H9 (cell line): ENCODE measurements at places on chromosomes 11 and 22.

DNA sequence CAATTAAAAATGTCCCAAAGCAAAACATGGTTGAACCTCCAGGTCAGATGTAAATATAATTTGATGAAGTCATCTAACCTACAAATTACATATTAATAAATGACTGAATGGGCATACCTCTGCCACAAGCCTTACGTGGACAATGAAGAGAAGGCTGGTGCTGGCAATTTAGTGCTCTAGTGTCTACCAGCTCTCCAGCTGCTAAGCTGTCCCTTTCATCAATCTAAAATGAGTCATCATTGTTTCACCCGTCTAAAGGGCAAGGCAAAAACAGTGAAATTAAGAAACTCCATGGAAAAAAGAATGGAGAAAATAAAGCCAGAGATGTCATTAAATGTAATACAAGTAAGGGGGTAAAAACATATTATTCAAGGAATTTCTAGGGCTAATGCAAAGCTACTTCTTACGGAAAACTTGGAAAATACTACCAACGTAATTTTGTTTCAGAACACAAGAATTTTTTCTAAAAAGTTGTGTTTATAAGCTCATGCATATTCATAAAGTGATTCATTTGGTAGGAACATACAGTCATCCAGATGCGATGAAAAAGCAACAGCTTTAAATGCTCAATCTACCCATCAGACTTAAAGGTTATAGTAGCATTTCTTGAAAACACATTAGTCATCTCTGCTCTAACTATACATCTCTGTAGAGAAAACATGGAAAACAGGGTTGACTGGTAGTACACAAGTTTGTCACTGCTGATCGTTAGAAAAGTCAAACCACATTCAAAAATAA is 71.5 kb downstream of the SIK3 start:
- no peaks in the 10 kb centered on the region for H3K4me1 ChIP-seq
- no peaks in the 10 kb centered on the region for H3K27me3 ChIP-seq
- no peak for DNase-seq
- H3K36me3 ChIP-seq = no peaks in the 10 kb centered on the region

GRCh38 chr11:17368551-17368950 is 17.0 kb downstream of the NCR3LG1 start:
- no peak overlapping the region for H3K27ac ChIP-seq
- no peaks in the 10 kb centered on the region for H3K4me1 ChIP-seq
- no peaks in the 10 kb centered on the region for H3K27me3 ChIP-seq

DNA sequence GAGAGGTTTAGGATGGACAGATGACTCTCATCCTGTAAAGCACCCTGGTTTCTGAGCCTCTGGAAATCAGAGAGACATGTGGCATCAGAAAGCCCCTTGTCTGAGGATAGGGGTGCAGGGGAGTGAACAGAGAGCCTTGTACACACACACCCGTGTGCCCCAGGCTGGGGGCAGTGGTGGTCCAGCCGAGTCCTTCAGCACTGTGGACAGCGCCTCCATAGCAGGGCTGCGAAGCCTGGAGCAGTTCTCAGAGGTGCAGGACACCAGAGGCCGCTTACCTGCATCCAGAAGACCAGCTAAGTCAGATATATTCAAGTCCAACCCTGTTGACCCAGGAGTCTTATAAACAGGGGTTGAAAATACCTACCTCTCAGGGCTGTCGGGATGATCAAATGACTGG is 11.5 kb upstream of the IGSF9B start:
- H3K27me3 ChIP-seq = peaks cover 3% of the 10 kb centered on the region
- peak; percentile 59 for DNase-seq
- no peaks in the 10 kb centered on the region for H3K4me1 ChIP-seq
- no peaks in the 10 kb centered on the region for H3K36me3 ChIP-seq

- no peaks in the 10 kb centered on the region; the same call in 1 of the 2 replicates for H3K4me1 ChIP-seq
- H3K4me3 ChIP-seq = no peak overlapping the region
- peaks cover 18% of the 10 kb centered on the region for H3K36me3 ChIP-seq
- no peaks in the 10 kb centered on the region for H3K27me3 ChIP-seq
Measured at GRCh38 chr11:126328001-126328390, 24.1 kb downstream of the DCPS start.

GRCh38 chr11:19714387-19715363 is 2.0 kb downstream of the NAV2 start:
- H3K27ac ChIP-seq = no peak overlapping the region
- peak overlapping the region; percentile 87 for H3K4me3 ChIP-seq
- H3K27me3 ChIP-seq = peaks cover 28% of the 10 kb centered on the region; the same call in 1 of the 2 replicates
- DNase-seq = peak; percentile 66
- H3K36me3 ChIP-seq = peaks cover 3% of the 10 kb centered on the region; the same call in 2 of the 3 replicates

- no peak for DNase-seq
- H3K27me3 ChIP-seq = no peaks in the 10 kb centered on the region
- no peaks in the 10 kb centered on the region; the same call in 1 of the 2 replicates for H3K4me1 ChIP-seq
- no peak overlapping the region for H3K4me3 ChIP-seq
- H3K27ac ChIP-seq = no peak overlapping the region
Measured at GRCh38 chr11:33147559-33147958, 13.7 kb downstream of the CSTF3 start.

- H3K27ac ChIP-seq = no peak overlapping the region
- no peaks in the 10 kb centered on the region for H3K4me1 ChIP-seq
- H3K27me3 ChIP-seq = no peaks in the 10 kb centered on the region
- H3K4me3 ChIP-seq = no peak overlapping the region
Measured at GRCh38 chr11:134792044-134792443, 380.0 kb upstream of the B3GAT1 start.

DNA sequence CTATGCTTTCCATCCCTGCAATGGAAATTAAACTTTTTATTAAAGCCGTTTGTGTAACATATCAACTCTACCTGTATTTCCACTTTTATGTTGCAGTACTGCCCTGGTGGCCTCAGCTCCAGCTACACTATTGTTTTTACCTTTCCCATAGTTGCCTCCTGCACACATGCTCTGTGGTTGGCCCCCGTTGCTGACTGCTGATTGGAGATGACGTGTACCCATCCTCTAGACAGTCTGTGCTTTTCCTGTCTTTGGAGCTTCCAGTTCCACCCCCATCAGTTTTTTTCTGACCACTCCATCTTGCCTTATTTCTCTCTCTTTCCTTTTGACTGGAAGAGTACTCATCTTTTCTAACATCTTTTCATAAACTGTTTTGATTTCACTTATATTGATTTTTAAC is 123.8 kb downstream of the TEAD1 start:
- no peak overlapping the region for H3K4me3 ChIP-seq
- H3K36me3 ChIP-seq = peaks cover 5% of the 10 kb centered on the region
- no peak overlapping the region for H3K27ac ChIP-seq
- no peak for DNase-seq

DNA sequence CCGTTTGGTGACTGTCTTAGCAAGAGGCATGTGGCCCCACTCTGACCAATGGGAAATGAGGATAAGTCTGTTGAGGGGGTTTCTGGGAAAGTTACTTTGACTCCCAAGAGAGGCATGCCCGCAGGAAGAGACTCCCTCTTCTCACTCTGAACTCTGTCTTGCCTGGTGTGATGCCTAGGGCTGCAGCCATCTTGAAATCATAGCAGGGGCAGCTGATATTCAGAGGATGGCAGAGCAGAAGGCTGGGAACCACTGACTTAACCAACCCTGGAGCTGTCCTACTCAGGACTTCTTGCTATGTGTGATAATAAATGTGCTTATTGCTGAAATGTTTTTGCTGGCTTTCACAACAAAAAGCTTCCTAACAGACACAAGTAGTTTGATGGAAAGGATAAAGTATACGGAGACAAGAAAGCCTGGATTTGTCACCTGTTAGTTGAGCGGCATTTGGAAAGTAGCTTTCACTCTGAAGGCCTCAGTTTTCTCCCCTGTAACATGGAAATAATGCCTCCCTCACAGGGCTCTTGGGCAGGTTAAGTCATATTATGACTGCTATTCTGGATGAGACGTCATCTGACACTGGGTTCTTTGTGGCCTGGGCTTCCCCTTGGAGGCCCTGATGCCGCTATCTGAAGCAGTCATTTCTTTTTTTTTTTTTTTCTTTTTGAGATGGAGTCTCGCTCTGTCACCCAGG is 128.5 kb downstream of the CEP164 start:
- H3K27me3 ChIP-seq = no peaks in the 10 kb centered on the region
- no peaks in the 10 kb centered on the region for H3K4me1 ChIP-seq
- H3K27ac ChIP-seq = no peak overlapping the region
- no peak for DNase-seq
- no peak overlapping the region for H3K4me3 ChIP-seq
- H3K36me3 ChIP-seq = peaks cover 3% of the 10 kb centered on the region; the same call in 1 of the 2 replicates

DNA sequence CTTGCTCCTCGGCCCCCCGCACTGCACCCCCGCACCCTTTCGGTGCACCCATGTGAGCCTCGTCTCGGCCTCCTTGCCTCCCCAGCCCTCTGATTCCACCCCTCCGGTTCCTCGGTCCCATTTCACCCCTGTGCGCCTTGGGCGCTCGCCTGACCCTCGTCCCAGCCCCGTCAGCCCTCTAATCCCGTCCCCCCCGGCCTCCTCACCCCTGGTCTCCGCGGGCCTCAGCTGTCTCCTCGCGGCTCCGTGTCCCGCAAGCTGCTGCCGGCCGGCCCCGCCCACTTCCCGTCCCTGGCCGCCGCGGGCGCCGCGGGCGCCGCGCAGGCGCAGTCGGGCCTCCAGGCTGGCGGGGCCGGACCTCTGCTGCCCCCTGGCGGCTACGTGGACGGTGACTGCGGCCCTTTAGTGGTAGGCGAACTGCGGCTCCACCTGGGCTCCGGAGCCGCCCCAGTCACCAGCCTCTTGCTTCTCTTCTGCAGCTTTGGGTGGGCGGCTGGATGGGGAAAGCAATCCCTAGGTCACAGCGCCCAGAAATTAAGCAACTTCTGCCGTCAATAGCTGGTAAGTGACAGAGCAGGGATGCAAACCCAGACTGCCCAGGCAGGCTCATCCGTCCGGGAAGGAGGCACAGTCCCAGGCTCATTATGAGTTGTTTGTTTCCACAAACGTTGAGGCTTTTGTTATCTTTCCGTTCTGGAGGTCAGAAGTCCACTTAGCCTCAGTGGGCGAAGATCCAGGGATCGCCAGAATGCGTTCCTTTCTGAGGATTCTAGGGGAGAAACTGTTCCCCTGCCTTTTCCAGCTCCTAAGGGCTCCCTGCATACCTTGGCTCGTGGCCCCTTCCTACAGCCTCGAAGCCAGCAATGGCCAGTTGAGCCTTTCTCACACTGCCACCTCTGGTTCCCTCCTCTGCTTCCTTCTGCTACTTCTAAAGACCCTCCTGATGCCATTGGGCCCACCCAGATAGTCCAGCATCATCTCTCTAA is at the start of gene PPM1F:
Gene PPM1F, minus strand, starts transcription at position 263 of the 986 bp plus-strand sequence. CDS start 6,800 bp downstream, outside the sequence.
- DNase-seq = peak; percentile 86
- no peak within 1 kb of the TSS for H3K27ac ChIP-seq
- no peaks in the 10 kb centered on the region; the same call in 1 of the 2 replicates for H3K27me3 ChIP-seq
- peak within 1 kb of the TSS; percentile 83 for H3K4me3 ChIP-seq
- H3K4me1 ChIP-seq = no peaks in the 10 kb centered on the region

- no peaks in the 10 kb centered on the region for H3K36me3 ChIP-seq
- H3K4me3 ChIP-seq = no peak overlapping the region; the same call in 2 of the 3 replicates
- peak; percentile 4 for DNase-seq
- H3K27ac ChIP-seq = no peak overlapping the region
- H3K27me3 ChIP-seq = peaks cover 2% of the 10 kb centered on the region; the same call in 1 of the 2 replicates
- H3K4me1 ChIP-seq = no peaks in the 10 kb centered on the region
Measured at GRCh38 chr11:73259406-73260126, 12.6 kb upstream of the P2RY6 start.

- no peaks in the 10 kb centered on the region for H3K36me3 ChIP-seq
- H3K4me1 ChIP-seq = peaks cover 7% of the 10 kb centered on the region; the same call in 1 of the 2 replicates
- H3K27me3 ChIP-seq = no peaks in the 10 kb centered on the region
- DNase-seq = no peak
- H3K27ac ChIP-seq = no peak overlapping the region
Measured at GRCh38 chr22:36671404-36671803, 32.1 kb downstream of the CACNG2 start.

DNA sequence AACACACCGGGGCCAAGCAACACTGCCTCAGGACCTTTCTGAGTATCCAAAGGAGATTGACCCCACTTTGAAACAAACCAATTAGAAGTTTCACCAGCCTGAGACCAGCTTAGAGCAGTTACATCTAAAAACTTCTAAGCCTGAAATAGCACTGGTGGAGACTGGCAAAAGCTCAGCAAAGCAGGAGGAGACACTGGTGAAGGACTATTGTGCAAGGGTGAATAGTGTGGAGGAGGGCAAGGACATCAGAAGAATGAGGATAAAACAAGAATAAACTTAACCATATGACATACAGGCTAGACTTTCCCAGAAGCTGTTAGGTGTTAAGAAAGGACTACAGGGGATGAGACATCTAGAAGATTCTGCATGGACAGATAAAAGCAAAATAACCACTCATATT is 152.4 kb downstream of the FCHSD2 start:
- H3K27ac ChIP-seq = no peak overlapping the region
- H3K4me1 ChIP-seq = no peaks in the 10 kb centered on the region
- H3K36me3 ChIP-seq = no peaks in the 10 kb centered on the region
- H3K4me3 ChIP-seq = no peak overlapping the region

- peaks cover 6% of the 10 kb centered on the region; the same call in 1 of the 2 replicates for H3K4me1 ChIP-seq
- no peak overlapping the region for H3K4me3 ChIP-seq
- H3K27ac ChIP-seq = no peak overlapping the region
- no peaks in the 10 kb centered on the region for H3K27me3 ChIP-seq
- H3K36me3 ChIP-seq = peaks cover 2% of the 10 kb centered on the region
Measured at GRCh38 chr11:122304973-122305372, 189.0 kb upstream of the BLID start.

DNA sequence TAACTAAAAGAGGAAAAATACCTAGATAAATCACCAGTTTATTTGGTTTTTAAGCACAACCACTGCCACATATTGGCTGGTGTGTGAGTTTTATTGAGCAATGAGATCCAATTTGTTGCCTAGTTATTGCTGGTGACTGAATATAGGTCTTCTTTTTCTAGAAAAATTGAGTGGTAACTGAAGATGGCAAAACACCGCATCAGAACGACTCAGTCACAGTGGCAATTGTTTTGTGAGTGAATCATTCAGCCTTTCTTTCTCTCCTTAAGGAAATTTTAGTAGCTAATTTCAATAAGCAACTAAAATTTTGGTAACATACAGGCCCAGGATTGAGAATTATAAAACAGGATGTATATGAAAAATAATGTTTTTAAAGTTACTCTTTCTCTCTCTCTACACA is 533.0 kb downstream of the KCNA4 start:
- no peak overlapping the region for H3K4me3 ChIP-seq
- no peaks in the 10 kb centered on the region for H3K36me3 ChIP-seq
- no peaks in the 10 kb centered on the region for H3K4me1 ChIP-seq
- no peaks in the 10 kb centered on the region for H3K27me3 ChIP-seq

DNA sequence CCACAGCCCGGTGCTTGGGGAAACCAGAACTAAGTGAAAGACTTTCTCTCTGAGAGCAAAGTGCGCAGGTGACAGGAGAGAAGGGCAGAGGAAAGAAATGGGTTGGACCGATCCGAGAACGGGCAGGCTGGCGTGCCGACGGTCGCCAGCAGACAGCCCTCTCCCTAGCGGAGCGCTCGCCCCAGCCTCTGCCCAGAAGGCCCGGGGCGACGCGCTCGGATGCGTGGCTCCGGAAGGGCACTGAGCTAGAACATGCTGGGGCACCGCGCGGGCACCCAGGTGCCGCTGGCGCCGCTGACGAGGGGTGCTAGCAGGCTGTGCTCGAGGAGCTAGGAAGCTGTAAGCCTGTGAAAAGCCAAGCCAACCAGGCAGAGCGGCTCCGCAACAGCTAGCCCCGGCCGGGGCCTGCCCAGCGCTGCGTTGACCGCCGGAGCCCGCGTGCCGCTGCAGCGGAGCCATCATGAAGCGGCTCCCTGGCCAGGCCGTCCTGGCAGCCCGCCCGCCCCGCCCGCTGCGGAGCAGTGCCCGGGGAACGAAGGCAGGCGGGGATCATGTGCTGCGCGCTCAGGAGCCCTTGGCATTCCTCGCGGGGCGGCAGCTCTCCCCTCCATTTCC is 22.1 kb upstream of the RRAS2 start:
- H3K36me3 ChIP-seq = no peaks in the 10 kb centered on the region
- peak; percentile 67 for DNase-seq
- H3K27ac ChIP-seq = no peak overlapping the region
- no peaks in the 10 kb centered on the region; the same call in 1 of the 2 replicates for H3K27me3 ChIP-seq
- no peaks in the 10 kb centered on the region; the same call in 1 of the 2 replicates for H3K4me1 ChIP-seq
- H3K4me3 ChIP-seq = peak overlapping the region; percentile 78
